ENCODE measurements at places on chromosomes 11 and 22. TPM values are rescaled to one million over a fixed set of nuclear protein-coding genes. Genes with fewer than 3 reads are reported as not detected.

The SMDT1 gene
- 171 TPM for polyA plus RNA-seq

DNA sequence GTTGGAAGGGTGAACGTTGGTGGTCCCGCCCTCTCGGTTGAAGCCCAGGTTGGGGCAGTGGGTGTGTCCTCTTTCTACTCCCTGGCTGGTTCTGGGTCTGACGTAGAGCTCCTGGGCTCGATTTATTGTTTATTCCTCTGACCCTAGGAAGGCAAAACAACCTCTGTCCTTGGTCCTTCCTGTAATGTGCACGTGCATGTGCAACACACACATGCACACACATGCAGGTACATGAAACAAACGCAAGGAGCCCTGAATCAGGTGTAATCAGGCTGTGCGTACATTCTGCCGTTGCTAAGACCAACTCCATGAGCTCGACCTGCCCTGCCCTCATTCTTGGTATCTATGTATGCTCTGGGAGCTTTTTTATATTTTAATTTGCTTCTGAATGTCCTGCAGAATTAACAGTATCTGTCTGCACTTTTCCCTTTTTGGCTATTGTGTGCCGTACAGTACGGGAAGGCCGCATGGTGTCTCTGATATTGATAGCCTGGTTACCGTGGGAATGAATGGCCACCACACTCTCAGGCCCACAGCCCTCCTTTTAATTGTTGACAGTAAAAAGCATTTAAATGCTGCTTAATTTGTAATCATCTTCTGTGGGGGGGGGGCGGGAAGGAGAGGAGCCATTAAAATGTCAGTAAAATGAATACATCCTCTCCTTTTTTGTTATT, 66.0 kb upstream of the NNMT start:
- DNase-seq: no peak

- no peak for DNase-seq
These were observed 38.8 kb downstream of the RASSF10 start for GRCh38 chr11:13047884-13048283.

The SCUBE2 gene
- 5.5 TPM for polyA plus RNA-seq

DNA sequence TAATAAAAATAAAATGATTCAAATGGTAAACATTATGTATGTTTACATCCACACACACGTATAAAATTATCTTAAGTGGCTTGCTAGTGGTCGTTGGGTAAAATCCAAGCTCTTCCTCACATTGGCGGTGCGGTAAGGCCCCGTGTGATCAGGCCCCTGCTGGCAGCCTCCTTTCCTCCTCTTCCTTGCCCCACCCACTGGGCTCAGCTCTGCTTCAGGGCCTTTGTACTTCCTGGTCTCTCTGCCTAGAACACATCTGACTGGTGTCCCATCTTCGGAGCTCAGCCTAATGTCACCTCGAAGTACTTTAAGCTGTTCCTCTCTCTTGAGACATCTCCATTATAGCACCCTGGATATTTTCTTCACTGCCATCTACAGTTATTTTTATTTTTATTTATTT, 52.8 kb downstream of the OSBP2 start:
- DNase-seq: no peak

GRCh38 chr11:45794169-45794568, 10.8 kb upstream of the SLC35C1 start:
- peak; percentile 23 for DNase-seq

The RGL4 gene
- 19.5 TPM for polyA plus RNA-seq

DNA sequence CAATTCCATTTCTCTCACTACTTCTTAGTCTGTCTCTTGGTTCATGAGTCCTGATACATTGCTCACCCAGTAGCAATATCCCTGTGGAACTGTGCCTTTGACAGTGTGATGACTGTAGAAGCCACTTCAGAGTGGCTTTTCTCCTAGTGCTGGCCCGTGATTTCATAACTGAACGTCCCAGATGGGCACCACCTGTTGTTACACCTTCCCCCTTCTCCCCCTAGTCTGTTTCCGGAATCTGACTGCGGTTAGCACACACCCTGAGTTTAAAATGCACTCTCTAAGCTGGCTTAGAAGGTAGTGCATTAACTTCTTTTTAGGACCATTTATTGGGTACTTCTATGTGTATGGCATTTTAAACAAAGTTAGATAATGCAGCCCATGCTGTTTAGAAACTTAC, 83.0 kb downstream of the ALX4 start:
- DNase-seq: no peak

The FJX1 gene
- 3.2 TPM for polyA plus RNA-seq

DNA sequence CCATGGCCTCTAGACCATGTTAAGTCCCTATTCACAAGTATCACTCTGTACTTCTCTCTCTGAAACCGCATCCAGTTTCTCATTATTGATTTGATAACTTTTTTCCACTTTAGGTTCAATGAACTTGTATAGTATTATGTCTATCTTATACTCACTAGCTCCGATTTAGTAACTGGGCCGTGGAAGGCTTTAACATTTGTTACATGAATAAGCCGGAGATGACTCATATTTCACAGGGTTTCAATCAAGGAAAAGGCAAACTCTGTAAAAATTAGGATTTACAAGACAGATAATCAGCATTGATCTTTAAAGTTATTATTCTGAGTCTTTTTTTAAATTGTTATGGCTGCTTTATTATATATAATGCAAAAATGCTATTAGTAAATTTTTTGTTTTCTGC, 662.2 kb upstream of the CNTN5 start:
- DNase-seq: no peak

DNA sequence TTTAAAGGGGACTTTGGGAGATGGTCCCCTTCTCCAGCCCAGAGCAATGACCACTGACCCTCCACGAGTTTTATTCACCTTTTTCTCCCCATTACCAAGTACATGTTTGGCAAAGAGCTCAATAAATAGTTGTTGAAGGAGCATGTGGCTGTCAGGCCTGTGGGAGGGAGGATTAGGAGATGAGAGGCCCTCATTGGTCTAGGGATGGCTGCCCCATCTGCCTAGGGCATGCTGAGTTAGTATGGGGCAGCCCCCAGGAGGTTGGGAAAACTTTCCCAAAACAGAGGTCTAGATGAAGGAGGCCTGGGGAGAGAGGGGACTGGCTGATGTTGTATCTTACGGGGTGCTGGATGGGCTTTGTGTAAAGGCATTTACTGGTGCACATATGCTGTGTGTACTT, 10.6 kb downstream of the MAFF start:
- no peak for DNase-seq

GRCh38 chr11:29333993-29334775, 682.6 kb downstream of the KCNA4 start:
- no peak for DNase-seq

GRCh38 chr22:17846326-17846992, 72.2 kb upstream of the BID start:
- DNase-seq: no peak

DNA sequence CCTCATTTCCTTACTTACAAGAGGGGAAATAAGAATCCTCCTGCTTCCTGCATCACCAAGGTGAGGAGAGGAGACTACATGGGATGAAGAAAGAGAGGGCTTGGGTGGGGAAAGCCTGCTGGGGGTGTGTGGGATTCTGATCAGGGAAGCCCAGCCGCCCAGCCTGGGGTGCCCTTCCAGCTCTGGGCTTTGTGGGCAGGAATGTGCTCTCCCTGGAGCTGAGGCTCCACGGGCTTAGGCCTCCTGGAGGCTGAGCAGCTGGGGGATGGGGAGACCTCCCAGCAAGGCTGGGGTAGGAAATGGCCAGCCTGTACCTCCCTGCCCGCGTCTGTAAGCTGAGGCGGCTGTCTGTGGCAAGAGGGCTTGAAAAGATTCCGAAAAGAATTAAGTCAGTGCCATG, 206.1 kb downstream of the GRIK4 start:
- peak; percentile 38 for DNase-seq

- peak; percentile 85 for DNase-seq
These were observed 16.6 kb upstream of the SPTBN2 start for GRCh38 chr11:66745356-66746235.

The MYO7A gene
- 11.3 TPM for polyA plus RNA-seq

- DNase-seq: no peak
These were observed 383.9 kb upstream of the FAT3 start for GRCh38 chr11:91840640-91841240.

- DNase-seq: no peak
These were observed 12.8 kb upstream of the OSBPL5 start for GRCh38 chr11:3177931-3178330.

The MRGPRX3 gene
- polyA plus RNA-seq: not detected

DNA sequence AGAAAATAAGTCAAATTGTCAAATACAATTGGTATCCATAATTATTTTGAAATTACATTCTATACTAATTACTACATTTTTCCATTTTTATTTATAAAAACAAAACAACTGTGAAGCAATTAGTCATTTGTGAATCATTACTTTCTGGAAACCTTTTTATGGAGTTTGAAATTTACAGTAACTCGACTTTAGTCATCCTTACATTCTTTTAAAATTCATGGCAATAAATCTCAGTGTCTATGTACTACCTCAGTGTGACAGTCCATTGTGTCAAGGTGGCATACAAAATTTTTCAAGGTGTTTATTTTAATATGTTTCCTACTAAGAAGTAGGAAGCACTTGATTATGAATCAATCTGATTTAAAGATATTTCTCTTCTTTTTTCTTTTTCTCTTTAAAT, 1949.4 kb upstream of the RAG2 start:
- DNase-seq: no peak

DNA sequence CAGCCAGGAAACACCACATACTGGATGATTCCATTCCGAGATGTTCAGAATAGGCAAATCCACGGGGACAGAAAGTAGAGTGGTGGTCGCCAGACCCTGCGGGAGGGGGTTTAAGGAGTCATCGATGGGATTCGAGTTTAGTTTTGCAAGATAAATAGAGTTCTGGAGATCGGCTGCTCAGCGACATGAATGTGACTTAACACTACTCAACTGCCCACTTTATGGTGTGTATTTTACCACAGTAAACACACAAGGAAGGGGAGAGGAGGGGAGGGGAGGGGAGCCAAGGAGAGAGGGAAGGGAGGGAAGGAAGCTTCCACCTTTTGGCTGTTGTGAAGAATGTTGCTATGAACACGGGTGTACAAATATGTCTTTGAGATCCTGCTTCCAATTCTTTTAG, 10.4 kb upstream of the ARHGAP8 start:
- no peak for DNase-seq

The FOLR1 gene
- polyA plus RNA-seq: not detected

The GPHA2 gene
- 4.4 TPM for polyA plus RNA-seq

DNA sequence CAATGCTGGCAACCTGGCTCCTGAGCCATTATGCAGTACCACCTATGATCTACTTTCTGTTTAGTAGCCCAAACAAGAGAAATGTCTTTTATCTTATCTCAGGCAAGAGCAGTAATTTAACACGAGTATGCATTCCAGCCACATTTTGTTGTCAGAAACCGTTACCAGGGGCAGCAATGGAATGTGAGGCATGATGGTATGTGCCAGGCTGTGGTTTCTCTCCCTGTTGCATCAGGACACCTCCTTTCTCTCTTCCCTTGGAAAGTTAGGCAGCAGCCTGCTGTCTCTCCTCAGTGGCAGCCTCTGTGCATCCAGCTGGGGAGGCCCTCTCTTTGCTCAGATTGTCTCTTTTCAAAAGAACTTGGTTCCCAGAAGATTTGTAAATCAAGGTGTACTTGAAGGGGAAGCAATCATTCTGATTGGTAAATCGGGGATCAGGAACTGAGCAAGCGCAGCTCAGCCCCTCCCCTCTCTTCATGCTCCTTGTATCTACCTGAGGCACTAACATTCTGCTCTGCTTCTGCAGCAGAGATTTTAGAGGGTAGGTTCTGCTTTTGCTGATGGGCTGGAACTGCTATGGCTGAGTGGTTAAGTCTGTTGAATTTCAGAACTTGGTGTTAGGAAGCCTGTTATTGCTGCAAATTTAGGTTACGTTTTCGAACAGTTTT, 229.2 kb downstream of the ADAMTS15 start:
- no peak for DNase-seq

The OR4P4 gene
- not detected for polyA plus RNA-seq

The STIM1 gene
- polyA plus RNA-seq: 16.3 TPM

Measured in spleen (tissue), 13 donors.